Right atrium auricular region (tissue), 2 donors: ENCODE measurements at places on chromosomes 2 and 18. TPM values are rescaled to one million over a fixed set of nuclear protein-coding genes. Genes with fewer than 3 reads are reported as not detected.

GRCh38 chr2:236847538-236848263 is 238.0 kb upstream of the COPS8 start:
- no peaks in the 10 kb centered on the region for H3K36me3 ChIP-seq
- H3K27ac ChIP-seq, result no peak overlapping the region
- H3K4me1 ChIP-seq, result no peaks in the 10 kb centered on the region
- H3K4me3 ChIP-seq, result no peak overlapping the region
- H3K27me3 ChIP-seq, result no peaks in the 10 kb centered on the region
- DNase-seq, result no peak

DNA sequence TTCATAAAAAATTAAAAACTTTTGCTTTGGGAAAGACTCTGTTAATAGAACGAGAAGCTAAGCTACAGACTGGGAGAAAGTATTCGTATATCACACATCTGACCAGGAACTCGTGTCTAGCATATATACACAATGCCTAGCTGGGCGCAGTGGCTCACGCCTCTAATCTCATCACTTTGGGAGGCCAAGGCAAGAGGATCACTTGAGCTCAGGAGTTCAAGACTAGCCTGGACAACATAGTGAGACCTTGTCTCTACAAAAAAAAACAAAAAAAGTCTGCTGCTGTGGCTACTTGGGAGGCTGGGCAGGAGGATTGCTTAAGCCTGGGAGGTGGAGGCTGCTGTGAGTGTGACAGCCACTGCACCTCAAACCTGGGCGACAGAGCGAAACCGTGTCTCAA is 46.6 kb downstream of the EPB41L5 start:
- no peaks in the 10 kb centered on the region for H3K27me3 ChIP-seq
- no peak for DNase-seq
- H3K4me3 ChIP-seq, result no peak overlapping the region
- H3K27ac ChIP-seq, result no peak overlapping the region

DNA sequence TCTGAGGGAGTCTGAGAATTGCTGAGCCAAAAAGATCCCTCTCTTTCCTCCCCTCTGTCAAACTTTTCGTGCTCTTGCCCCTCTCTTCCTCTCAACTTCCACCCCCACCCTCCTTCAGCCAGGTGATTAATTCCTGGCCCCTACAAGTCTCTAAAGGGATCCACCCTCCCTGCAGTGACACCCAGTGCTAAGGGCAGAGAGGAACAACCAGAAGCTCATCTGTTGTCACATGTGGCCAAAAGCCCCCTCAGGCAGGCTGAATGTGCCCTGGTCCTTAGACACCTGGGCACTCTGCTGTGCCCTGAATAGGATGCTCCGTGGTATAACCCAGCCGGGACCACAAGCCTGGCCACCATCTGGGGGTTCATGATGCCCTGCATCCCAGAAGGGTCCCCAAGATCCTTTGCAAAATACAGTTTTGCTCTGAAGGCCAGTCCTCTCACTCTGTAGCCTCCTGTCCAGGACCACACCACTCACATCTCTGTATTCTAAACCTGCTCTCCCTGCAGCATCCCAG is 234.4 kb downstream of the BCL11A start:
- no peak overlapping the region for H3K27ac ChIP-seq
- H3K4me1 ChIP-seq, result no peaks in the 10 kb centered on the region

DNA sequence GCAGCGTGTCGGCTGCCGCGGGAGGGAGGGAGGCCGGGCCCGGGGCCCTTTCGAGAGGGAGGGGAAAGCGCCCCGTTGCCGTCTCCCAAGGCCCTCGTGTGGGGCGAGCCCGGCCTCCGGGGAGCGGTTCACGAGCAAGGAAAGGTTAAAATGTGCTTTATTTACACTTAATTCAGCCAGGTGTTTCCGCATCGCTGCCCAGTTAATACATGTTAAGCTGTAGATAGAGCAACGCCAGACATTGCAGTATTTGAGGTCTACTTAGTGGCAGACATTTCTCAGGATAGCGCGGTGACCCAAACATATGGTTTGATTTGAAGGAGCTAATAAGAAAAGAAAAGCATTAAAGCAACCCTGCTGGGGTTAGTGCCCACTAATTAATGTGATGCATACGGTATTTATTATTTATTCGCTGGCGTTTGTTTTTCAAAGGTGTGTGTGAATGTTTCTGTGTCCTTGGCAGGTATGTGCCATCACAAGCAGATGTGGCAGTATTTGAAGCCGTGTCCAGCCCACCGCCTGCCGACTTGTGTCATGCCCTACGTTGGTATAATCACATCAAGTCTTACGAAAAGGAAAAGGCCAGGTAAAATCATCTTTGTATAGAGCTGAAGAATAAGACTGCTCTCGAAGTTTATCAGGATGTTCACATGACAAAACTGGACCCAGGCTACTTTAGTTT is 571 bp downstream of the EEF1B2 start:
- peaks cover 39% of the 10 kb centered on the region for H3K4me1 ChIP-seq
- peak overlapping the region; percentile 63 for H3K4me3 ChIP-seq
- H3K27ac ChIP-seq, result peak overlapping the region; percentile 91

GRCh38 chr2:28543316-28544035 is 47.6 kb downstream of the PLB1 start:
- no peak overlapping the region for H3K27ac ChIP-seq
- H3K36me3 ChIP-seq, result no peaks in the 10 kb centered on the region
- no peak overlapping the region for H3K4me3 ChIP-seq

GRCh38 chr2:33136566-33136965 is 189.8 kb downstream of the LTBP1 start:
- peak overlapping the region; percentile 79 for H3K27ac ChIP-seq
- no peaks in the 10 kb centered on the region for H3K4me1 ChIP-seq
- H3K27me3 ChIP-seq, result no peaks in the 10 kb centered on the region
- DNase-seq, result no peak
- H3K4me3 ChIP-seq, result peak overlapping the region; percentile 45

- no peak overlapping the region for H3K4me3 ChIP-seq
- no peaks in the 10 kb centered on the region for H3K4me1 ChIP-seq
- no peak for DNase-seq
- no peak overlapping the region for H3K27ac ChIP-seq
Observed at GRCh38 chr18:74368901-74369705, 53.5 kb downstream of the C18orf63 start.

GRCh38 chr2:164412831-164413230 is 208.5 kb downstream of the GRB14 start:
- H3K27me3 ChIP-seq, result no peaks in the 10 kb centered on the region
- DNase-seq, result no peak
- H3K27ac ChIP-seq, result no peak overlapping the region
- H3K4me1 ChIP-seq, result no peaks in the 10 kb centered on the region
- no peak overlapping the region for H3K4me3 ChIP-seq

- H3K27ac ChIP-seq, result no peak overlapping the region
- H3K36me3 ChIP-seq, result no peaks in the 10 kb centered on the region
- H3K4me3 ChIP-seq, result no peak overlapping the region
Observed at GRCh38 chr18:65372904-65373303, 377.9 kb upstream of the CDH7 start.

- no peak overlapping the region for H3K27ac ChIP-seq
- no peaks in the 10 kb centered on the region for H3K4me1 ChIP-seq
- no peaks in the 10 kb centered on the region for H3K36me3 ChIP-seq
- no peak overlapping the region for H3K4me3 ChIP-seq
Observed at GRCh38 chr2:22326250-22326649, 1058.7 kb upstream of the KLHL29 start.

DNA sequence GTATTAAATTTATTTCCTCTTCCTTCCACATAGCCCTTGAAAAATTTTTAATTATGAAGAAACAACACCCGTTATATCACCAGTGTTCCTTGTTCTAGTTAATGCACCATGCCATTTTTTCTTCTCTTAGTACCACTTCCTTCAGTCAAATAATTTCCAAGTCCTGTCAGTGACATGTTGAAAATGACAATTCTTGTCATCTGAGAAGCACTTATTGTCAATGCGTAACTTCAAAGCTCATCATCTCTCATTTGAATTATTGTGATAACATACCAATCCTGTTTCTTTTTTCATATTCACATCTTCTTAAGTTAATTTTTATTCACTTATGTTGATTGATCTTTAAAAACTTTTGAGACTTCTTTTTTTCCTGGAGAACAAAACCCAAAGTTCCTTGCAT is 320.4 kb downstream of the ASXL3 start:
- H3K4me1 ChIP-seq, result no peaks in the 10 kb centered on the region
- DNase-seq, result no peak
- no peaks in the 10 kb centered on the region for H3K36me3 ChIP-seq
- no peak overlapping the region for H3K4me3 ChIP-seq

SRBD1 gene
- 9.6 TPM for total RNA-seq

DES gene
- 13,654 TPM for total RNA-seq

HNMT gene
- total RNA-seq, result 10.5 TPM

PDE1A gene
- total RNA-seq, result 7.0 TPM

EPB41L3 gene
- total RNA-seq, result 12.6 TPM

NT5C1B gene
- total RNA-seq, result not detected

MSH2 gene
- 4.3 TPM for total RNA-seq

PRKAG3 gene
- 0.19 TPM for total RNA-seq
